ENCODE measurements at places on chromosomes 11 and 22.

- no peak for DNase-seq
Measured at GRCh38 chr11:58394195-58394594, 12.5 kb downstream of the OR5B3 start.

DNA sequence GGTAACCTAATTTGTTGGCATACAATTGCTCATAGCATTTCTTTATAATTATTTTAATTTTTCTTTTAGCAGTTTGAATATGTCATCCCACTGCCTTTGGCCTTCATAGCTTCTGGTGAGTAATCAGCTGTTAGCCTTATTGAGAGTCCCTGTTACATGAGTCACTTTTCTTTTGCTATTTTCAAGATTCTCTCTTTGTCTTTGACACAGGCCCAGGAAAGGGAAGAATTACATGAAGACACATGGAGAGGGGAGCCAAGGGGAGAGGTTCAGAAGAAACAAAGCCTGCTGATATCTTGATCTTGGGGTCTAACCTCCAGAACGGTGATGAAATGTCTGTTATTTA is 418.2 kb downstream of the METTL15 start:
- no peak for DNase-seq

DNA sequence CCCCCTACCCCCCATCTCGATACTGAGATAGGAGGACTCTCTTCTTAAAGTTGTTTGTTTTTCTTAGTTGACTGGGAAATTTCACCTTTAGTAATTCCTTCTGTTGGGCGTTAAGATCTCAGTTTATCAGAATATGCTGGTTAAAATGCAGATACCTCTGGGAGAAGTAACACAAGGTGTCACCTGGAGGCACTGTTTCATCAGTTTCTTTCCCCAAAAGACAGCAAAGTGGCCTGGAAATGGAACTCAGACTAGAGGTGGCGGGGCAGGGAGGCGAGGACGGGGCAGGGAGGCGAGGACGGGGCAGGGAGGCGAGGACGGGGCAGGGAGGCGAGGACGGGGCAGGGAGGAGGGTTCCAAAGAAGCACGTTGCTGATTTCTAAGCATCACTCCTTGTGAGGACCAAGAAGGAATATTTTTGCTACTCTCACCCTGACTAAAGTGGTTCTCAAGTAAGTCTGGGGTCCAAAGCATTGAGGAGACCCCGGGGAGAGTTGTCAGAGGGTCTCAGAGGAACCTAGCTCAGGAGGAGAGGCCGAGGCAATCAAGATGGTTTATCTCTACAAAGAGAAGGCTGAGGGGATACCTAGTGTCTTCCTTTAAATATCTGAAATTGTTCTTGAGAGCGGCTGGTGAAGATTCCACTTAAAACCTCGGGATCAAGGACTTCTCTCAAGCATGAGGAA is 147.0 kb upstream of the B3GAT1 start:
- DNase-seq, result no peak

DNA sequence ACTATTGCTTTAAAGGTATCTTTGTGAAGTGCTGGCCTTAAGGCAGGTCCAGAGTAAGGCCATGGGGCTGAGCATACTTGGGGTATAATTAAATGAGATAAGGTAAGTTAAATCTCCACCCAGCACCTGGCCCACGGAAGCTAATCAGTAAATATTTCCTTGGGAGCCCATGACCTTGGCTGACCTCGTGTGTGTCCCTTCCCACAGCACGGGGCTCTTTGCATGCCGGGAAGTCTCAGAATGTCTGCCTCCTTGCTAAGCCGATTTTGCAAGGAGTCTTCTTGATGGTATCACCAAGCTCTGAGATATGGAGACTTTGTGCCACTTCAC is 46.5 kb downstream of the ADM start:
- no peak for DNase-seq

GRCh38 chr11:1531449-1532013 is 40.5 kb downstream of the DUSP8 start:
- DNase-seq, result no peak

DNA sequence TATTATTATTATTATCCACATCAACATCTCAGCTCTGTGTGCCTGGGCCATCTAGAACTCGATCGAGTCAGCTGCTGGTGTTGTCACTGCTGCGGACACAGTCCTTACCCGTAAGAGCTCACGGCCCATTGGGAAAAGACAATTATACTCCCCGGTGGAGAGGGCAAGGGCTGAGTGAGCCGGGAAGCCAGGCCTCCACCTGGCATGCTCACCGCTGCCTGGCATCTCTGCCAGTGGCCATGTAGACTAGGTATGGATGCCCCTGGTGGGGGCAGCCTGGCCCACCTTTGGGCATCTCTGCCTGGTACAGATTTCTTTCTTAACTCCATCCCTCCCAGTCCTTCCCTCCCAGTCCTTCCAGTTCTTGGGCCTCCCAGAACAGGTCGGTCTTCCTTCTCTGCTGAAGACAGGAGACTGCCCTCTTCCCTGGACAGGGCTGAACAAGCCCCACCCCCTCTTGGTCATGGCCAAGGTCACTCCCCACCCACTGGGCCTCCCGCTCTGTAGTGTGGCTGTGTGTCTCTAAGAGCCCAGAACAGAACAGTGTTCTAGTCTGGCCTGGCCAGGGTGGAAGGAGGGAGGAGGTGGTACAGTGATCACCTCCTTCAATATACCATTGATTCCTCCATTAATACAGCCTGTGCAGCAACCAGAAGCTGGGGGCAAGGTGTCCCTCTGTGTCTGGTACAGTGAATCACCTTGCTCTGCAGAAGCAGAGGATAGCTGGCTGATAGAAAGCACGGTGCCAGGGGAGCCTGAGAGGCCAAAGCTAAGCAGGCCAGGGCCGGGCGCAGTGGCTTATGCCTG is 57.7 kb downstream of the FLRT1 start:
- no peak for DNase-seq

- no peak for DNase-seq
Measured at GRCh38 chr11:62573006-62573591, 592 bp downstream of the EEF1G start.

DNA sequence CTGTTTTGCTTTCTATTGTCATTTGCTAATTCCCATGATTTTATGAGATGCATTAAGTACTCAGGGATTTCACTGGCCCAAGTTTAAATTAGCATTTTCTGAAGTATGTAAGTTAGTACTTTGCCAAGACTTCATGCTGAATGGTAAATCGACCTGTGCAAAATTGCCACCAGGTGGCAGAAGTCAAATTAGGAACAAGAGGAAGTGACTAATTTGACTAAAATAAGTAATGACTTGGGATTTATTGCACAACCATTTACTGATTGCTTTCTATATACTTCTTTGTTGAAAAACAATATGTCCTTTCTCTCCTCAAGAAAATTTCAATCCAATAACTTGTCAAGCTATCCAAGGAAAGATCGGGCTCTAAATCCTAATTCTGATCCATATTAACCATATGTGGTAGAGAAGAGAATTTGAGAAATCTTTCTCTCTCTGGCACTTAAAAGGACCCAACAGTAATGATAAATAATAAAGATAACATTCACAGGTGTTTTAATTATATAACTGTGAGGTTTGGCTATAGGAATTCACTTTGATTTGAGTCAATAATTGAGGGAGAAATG is 253.7 kb upstream of the CHORDC1 start:
- DNase-seq, result peak; percentile 13

Data from activated CD4-positive, alpha-beta T cell treated with anti-CD3 and anti-CD28 coated beads, Interleukin-2, amount 50 U/mL, for 1 hour (primary cell).